ENCODE measurements at places on chromosomes 2 and 18. TPM values are rescaled to one million over a fixed set of nuclear protein-coding genes. Genes with fewer than 3 reads are reported as not detected.

DNA sequence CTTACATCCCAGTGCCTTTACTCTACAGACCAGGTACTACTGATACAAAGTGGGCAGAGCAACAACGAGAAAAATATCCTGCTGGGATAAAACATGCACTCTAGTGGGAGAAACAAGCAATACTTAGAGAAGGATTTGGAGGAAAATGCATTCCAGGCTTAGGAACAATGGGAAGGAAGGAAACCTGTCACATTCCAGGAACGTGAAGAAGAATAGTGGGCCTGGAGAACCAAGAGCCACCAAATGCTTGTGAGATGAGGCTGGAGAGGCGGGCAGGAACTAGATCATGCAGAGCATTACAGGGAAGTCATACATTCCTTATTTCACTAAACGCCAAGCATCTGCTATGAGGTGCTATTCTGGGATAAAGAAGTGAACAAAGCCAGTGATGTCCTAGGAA is 342.3 kb downstream of the DCC start:
- no peak for DNase-seq

Gene AKAIN1
- 0.32 TPM for polyA plus RNA-seq

- no peak for DNase-seq
These were observed 3.3 kb upstream of the ACTR3 start for GRCh38 chr2:113886479-113887008.

DNA sequence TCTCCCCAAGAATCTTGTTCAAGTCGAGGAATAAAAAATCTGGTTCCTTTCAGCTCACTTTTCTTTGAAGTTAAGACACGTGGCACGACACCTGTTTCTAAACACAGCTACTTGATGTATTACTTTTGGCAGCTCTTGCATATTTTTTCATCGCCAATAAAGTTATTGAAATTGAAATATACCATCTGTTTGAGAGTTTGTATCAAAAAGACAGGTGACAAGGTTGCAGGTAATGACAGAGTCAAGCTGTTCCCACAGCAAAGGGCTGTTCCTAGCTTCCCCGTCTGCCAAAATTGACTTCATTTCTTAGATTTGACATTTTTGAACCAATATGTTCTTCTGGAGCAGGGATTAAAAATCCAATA is 5.5 kb upstream of the GPR45 start:
- DNase-seq: no peak

DNA sequence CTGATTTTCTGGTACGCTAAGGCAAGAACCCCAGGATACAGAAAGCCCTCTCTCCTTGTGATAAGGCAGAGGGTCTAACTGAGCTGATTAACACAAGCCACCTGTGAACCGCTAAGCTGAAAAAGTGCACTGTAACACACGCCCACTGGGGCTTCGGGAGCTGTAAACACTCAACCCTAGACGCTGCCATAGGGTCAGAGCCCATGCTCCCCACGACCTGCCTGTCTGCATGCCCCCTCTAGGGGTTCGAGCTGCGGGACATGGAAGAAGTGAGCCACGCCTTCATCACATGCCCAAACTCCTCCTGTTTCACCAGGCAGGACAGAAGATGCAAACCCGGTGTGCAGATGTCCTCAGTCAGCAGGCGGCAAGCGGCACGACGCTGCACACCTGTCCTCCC is 173.9 kb upstream of the RAB12 start:
- DNase-seq: no peak

GRCh38 chr2:24720310-24720709 is 72.9 kb downstream of the PTRHD1 start:
- DNase-seq: no peak

- no peak for DNase-seq
These were observed 398.2 kb upstream of the TRIB2 start for GRCh38 chr2:12318427-12319057.
